ENCODE measurements at places on chromosomes 7 and 10. TPM values are rescaled to one million over a fixed set of nuclear protein-coding genes. Genes with fewer than 3 reads are reported as not detected.

- DNase-seq = no peak
Measured at GRCh38 chr7:150330211-150330885, 7.0 kb upstream of the ACTR3C start.

DNA sequence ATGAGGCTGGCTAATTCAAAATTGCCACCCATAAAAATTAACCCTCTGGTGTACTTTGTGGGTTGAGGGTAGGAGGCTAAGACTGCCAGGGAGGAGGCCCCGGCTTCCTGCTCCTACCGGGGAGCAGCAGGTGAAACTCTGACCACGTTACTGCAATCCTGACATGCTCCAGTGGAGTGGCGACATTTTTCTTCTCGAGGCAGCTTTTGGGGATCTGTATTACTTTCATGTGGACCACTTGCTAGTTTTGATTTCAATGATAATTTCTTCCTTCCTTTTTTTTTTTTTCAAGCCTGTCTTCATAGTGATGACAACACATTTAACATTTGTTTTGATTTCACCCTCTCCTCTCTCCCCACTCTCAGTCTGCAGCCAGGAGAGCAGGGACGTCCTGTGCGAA is 14.6 kb downstream of the GATA3 start:
- DNase-seq = no peak

GRCh38 chr10:21524526-21525366 is 736 bp downstream of the SKIDA1 start:
- DNase-seq = peak; percentile 68

The PAPOLB gene
- total RNA-seq = under 0.01 TPM

The SFTPA1 gene
- not detected for total RNA-seq

Measured in fibroblast of lung (primary cell).